ENCODE measurements at places on chromosomes 6 and 20. TPM values are rescaled to one million over a fixed set of nuclear protein-coding genes. Genes with fewer than 3 reads are reported as not detected.

GRCh38 chr6:142356884-142357225 lies 55.0 kb downstream of the ADGRG6 start:
- no peak for DNase-seq

DNA sequence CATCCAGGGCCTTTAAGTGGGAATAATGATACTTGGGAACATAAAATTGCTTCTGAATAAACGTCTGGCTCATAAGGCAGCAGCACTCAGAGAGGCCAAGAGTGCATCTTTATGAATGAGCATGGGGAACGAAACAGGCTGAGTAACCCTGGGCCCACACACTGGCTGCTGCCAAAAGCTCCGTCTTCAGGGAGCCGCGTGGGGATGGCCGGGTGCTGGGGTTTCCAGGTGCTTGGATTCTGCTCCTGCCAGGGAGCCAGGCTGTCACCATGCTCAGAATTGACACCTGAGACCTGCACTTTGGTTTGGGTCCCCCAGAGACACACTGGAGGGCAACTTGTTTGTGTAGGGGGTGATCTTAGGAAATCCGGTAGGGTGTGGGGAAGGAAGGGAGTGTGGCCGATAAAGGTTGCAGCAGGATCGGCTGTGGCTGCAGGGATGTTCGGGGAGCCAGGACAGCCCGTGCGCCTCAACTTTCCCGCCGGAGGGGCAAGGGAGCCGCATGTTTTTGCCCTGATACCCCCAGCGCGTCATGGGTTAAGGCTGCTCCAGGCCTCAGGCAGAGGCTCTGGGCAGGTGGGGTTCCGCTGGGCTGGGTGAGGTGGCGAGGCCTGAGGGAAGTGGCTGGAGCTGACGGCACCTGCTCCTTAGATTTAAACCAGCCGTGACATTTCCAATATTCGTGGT lies 101.8 kb downstream of the YTHDF1 start:
- DNase-seq = no peak

The ZC2HC1B gene
- not detected for total RNA-seq

The SLC35D3 gene
- total RNA-seq = not detected

The PAK1IP1 gene
- 6.5 TPM for total RNA-seq

Data from CD8-positive, alpha-beta T cell (primary cell).